ENCODE measurements at places on chromosomes 2 and 18. TPM values are rescaled to one million over a fixed set of nuclear protein-coding genes. Genes with fewer than 3 reads are reported as not detected.

The POTEI gene
- total RNA-seq, result not detected

The REG3G gene
- not detected for total RNA-seq

The PCARE gene
- total RNA-seq, result under 0.01 TPM

The MLPH gene
- 8.2 TPM for total RNA-seq

The GREB1 gene
- total RNA-seq, result 0.51 TPM

The TRAK2 gene
- 81.1 TPM for total RNA-seq

The TYMS gene
- total RNA-seq, result 16.8 TPM

The DBI gene
- total RNA-seq, result 128 TPM

The FN1 gene
- 3,444 TPM for total RNA-seq

The XIRP2 gene
- total RNA-seq, result 0.51 TPM

DNA sequence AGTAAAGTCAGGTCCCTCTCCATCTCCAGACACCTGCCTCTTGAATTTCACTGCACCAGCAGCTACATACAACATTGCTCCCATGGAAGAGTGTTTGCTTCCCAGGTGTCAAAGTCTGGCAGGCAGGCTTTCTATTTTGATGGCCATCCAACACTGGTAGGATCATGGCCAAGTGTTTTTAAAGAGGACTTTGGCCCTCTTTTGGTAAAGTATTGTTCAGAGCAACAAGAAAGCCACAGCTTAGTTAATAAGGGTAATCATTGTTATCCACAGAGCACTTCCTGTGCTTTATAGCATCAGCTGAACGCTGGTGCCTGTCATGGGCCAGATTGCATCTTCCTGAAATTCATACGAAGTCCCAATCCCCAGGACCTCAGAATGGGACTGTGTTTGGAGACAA, 133.2 kb downstream of the NCK2 start:
- no peak for DNase-seq

DNA sequence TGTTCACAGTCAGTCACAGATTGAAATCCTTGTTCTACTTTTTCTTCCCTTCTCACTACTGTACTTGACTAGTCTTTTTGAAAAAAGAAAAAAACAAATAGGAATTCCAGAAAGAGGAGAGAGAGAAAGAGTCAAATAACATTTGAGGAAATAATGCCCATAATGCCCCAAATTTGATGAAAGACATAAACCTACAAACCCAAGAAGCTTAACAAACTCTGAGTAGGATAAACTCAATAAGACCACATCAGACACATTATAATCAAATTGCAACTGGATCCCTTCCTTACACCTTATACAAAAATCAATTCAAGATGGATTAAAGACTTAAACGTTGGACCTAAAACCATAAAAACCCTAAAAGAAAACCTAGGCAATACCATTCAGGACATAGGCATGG, 30.9 kb downstream of the TMEM185B start:
- DNase-seq, result no peak

GRCh38 chr2:64996871-64997307, 7.7 kb downstream of the SLC1A4 start:
- DNase-seq, result no peak

DNA sequence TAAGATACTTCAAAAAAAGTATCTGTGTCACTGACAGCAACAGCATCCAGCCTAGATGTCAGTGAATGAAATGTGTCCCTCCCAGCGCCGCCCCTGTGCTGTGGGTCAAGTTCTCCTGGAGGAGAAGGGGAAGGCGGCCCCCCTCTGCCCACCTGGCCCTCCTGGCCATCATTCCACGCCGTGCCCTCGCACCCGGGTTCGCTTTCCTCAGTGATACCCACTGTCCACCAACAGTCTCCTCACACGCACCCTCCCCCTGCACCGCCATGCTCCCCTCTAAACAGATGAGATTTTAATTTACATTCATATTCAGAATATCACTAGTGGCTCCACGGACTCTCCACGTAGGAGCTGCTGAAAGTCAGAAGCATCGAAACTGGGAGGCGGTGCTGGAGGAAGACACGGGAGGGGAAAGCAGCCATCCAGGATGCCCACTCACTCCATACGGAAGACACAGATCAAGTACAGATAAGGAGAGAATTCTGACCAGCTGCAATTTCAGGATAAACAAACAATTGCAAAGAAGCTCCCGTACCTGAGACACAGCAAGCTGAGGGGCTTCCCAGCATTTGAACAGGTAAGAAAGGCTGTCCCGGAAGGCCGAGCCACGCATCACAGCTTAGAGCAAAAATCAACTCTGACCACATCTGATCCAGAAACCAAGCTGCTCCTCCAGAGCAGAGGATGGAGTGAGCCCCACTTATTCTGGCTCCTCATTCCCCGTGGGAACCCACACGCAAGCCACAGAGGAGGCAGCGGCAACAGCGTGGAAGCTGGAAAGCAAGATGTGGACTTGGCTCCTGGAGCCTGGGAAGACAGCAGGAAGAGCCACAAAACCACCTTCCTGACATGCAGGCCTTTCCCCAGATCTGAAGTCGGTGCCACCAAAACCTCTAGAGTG, 49.7 kb downstream of the PXDN start:
- DNase-seq, result no peak

- no peak for DNase-seq
These were observed 36.1 kb downstream of the RIT2 start for GRCh38 chr18:43079422-43079821.

- no peak for DNase-seq
These were observed 182.7 kb downstream of the MYO3B start for GRCh38 chr2:170360546-170361089.

- DNase-seq, result peak; percentile 68
These were observed 673.0 kb downstream of the ARHGAP15 start for GRCh38 chr2:143802242-143802641.

- no peak for DNase-seq
These were observed 95.7 kb upstream of the RASGRP3 start for GRCh38 chr2:33380719-33381118.

GRCh38 chr2:100278501-100278900, 43.8 kb downstream of the LONRF2 start:
- DNase-seq, result no peak

DNA sequence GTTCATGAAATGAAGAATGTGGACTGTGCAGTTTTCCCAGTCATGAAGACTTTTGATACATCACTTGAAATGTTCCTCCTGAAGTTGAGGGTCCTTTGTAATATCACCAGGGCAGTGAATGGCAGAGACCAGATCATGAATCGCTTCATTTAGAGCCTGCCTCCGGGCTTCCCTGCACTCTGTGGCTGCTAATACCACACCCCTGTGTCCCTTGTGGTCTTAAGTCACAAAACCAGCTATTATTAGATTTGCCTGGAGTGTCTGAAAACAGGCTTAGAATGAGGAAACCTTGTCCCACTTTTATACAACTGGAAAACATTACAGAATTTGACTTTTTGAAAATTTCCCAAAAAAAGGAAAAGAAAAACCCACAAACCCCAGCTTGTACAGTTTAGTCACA, 147.9 kb downstream of the MGAT5 start:
- no peak for DNase-seq

- DNase-seq, result peak; percentile 30
These were observed 76.7 kb upstream of the PKDCC start for GRCh38 chr2:41970988-41971660.

DNA sequence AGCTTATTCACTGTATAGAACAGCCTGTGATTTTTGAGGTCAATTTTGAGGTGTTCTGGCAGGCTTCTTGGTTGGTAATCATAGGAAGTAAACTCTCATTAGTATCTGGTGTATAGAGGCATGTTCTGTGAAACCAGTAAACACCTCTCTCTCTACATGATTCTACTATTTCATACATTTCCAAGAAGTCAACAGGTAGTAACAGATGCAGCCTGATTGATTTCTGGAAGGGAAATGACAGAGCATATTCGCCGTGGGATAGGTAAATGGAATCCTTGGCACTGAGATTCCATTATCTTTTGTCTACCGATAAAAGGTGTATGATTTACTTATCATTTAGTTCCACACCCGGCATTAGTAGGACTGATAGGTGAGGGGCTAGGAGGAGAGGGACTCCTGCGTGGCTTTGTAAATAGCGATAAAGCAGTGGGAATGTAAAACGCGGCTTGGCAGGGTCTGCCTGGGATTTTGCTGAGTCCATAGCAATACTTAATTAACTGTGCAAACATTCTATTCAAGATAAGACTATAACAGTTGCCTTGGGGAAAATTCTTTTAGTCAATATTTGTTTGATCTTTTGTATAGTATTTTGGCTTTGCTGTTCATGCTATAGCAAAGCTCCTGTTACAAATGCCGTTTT, 32.3 kb downstream of the LYPD6B start:
- no peak for DNase-seq

GRCh38 chr18:711310-711656, 1.1 kb downstream of the ENOSF1 start:
- DNase-seq, result no peak

DNA sequence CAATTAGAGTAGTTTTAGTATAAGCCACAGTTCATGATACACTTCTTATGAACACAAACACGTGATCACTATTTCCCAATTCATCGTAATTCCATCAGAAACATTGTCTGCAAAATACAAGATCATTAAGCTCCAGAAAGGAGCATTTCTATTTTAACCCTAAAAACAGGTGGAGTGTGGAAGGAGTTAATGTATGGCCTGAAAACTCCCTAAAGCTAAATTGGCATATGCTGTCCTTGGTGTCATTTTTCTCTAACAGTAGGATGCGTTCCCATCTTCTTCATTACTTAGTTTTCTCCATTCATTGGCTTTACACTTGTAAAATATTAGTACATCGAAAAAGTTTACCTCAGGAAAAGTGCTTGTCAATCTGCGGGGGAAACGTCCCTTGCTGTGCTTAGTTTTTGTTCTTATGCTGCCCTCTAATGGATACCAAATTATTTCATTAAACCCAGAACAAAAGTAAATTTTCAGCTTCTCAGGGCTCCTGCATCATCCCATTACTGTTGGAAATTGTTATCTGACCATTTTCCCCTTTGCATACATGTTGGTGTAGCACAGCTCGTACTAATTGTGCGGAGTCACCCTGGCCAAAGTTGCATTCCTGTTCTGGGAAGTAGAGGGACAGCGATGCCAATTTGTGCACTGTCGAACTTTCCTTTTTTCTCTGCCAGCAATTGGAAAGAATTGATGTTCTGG, 153.4 kb downstream of the GPD2 start:
- DNase-seq, result peak; percentile 75

DNA sequence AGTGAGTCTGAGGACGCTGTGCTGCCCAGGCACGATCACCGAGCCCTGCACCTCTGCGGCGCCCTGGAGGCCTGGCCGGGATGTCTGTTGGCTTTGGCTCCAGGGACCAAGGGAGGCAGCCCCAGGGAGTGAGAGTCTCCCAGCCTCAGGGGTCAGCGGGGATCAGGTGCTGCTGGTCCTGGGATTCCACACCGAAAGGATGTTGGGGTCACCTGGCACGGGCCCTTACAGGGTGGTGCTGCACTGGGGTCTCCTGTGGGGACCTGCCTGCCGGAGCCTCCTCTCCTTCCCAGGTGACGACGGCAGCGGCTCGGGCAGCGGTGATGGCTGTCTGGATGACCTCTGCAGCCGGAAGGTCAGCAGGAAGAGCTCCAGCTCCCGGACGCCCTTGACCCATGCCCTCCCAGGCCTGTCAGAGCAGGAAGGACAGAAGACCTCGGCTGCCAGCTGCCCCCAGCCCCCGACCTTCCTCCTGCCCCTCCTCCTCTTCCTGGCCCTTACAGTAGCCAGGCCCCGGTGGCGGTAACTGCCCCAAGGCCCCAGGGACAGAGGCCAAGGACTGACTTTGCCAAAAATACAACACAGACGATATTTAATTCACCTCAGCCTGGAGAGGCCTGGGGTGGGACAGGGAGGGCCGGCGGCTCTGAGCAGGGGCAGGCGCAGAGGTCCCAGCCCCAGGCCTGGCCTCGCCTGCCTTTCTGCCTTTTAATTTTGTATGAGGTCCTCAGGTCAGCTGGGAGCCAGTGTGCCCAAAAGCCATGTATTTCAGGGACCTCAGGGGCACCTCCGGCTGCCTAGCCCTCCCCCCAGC, 30.5 kb downstream of the GPC1 start:
- no peak for DNase-seq

DNA sequence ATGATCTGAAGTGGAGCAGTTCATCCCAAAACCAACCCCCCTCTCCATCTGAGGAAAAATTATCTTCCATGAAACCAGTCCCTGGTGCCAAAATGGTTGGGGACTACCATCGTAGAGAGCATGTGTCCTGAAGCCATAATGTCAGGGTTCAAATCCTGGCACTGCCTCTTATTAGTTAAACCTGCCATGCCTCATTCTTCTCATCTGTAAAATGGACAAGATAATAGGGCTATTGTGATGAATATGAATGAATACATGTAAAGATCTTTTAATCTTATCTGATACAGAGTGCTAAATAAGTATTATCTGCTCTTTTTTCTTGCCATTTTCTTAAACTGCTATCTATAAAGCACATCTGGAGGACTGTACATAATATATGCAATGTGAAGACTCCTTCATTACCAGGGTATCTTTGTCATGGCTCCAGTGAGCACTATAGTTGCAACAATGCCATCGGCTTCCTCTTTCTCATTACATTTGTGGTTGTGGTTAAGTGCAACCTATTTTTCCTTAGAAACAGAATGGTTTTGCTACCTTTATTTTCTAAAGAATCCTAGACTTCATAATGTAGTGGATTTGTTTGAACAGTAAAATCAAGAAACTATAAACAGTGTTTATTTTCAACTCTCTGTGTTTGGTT, 27.0 kb downstream of the MFSD6 start:
- no peak for DNase-seq

- DNase-seq, result no peak
These were observed 1105.1 kb upstream of the PIK3C3 start for GRCh38 chr18:40849886-40850285.

GRCh38 chr2:28413152-28413898, 20.7 kb downstream of the FOSL2 start:
- no peak for DNase-seq

DNA sequence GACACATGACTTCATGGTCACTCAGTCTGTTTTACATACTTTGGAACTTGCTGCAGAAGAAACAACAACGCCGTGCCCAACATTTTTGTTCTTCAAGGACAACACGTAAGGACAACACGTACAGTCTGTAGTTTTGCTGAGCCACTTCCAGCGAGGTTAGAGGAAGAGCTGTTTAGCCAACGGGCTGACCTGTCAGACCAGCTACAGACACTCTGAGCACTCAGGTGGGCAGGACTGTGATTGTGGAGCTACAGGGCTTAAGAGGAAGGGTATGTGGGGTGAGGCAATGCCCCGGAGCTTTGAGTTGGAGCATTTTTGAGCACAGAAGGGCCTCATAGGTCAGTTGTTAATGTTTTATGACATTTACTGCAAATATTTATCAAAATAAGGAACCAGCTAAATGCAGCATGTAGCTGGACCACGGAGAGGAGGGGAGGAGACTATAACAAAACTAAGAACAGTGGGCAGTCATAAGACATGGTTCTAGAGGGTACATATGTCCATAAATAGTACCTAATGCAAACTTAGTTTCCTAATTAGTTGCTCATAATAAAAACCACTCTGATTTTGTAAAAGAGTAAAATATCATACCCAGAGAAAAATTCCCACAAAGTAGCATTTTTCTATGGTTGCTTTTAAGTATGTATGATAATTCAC, 26.3 kb upstream of the NPC1 start:
- no peak for DNase-seq

- no peak for DNase-seq
These were observed 4.1 kb downstream of the DSG3 start for GRCh38 chr18:31451625-31452024.

- no peak for DNase-seq
These were observed 26.6 kb downstream of the LRRFIP1 start for GRCh38 chr2:237653776-237654558.

- DNase-seq, result no peak
These were observed 70.8 kb downstream of the FAM117B start for GRCh38 chr2:202705446-202706020.
